ENCODE measurements at places on chromosomes 4 and X. TPM values are rescaled to one million over a fixed set of nuclear protein-coding genes. Genes with fewer than 3 reads are reported as not detected.

TMPRSS11D gene
- total RNA-seq = not detected

MTNR1A gene
- total RNA-seq = not detected

CFI gene
- total RNA-seq = 0.17 TPM

DNAAF6 gene
- not detected for total RNA-seq

RBM46 gene
- not detected for total RNA-seq

GAGE12F gene
- total RNA-seq = not detected
